ENCODE measurements at places on chromosomes 2 and 18.

DNA sequence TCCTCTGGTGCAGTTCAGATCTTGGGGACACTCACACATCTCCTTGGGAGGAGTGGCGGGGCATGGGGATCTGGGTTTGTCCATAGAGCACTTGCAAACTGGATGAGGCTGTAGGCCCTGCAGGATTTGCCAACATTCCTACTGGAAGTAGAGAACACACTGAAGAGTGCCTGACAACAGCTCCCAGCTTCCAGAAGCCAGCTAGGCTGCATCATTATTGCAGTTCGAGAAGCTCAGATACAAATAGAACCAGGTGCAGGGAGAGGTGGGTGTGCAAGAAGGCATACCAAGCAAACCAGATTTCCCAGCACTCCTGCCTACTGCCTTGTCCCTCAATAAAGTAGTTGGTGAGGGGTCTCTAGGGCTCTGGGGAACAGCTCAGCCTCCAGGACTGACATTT lies 52.5 kb downstream of the RHOB start:
- no peak for DNase-seq

- no peak for DNase-seq
These were observed 114.1 kb upstream of the PKDCC start for GRCh38 chr2:41933585-41934320.

DNA sequence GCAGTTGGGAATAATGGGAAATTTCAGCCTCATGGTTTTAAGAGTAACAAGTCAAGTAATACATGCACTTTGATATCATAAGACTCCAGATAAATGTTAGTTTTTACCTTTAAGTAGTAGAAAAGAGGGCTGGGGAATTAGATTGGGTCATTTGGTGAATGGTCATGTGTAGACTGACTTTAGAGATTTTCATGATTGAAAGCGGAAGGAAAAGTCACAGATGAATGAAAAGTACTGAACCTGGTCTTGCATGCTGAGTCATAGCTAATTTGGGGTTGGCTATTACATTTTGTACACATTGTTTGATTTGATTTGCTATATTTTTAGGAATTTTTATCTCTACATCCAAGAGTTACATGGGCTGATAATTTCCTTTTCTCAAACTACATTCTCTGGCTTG lies 539.4 kb upstream of the SPHKAP start:
- DNase-seq: no peak

GRCh38 chr18:63073481-63073880 lies 246.1 kb downstream of the BCL2 start:
- DNase-seq: no peak

DNA sequence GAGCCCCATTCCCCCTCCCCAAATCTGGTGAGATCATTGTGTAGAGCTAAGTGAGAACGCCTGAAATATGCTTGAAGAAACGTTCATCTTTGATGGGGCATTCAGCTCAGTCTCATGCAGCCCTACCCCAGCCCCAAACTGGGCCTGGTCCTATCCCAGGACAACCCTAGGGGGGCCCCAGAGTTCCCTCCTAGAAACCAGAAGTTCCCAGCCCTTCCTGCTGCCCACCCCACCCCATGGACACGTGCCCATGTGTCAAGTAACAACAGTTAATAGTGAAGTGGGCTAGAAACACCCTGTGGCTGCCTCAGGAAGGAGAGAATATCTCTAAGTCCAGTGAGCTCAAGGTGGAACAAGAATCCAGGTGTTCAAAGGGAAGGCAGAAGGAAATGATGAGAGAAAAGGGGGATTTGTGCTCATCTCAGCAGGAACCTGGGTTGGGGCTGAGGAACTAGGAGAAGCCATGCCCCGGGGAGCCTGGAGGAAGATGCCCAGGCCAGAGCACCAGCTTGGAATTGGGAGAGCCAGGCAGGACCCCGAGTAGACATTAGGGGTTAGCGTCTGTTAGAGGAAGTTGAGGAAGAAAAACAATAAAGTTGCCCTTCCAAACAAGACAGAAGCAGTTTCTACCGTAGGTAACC lies 20.1 kb upstream of the SLC20A1 start:
- no peak for DNase-seq

GRCh38 chr18:34491719-34492118 lies 218.4 kb upstream of the DTNA start:
- DNase-seq: no peak

GRCh38 chr18:79766308-79766707 lies 31.4 kb upstream of the KCNG2 start:
- no peak for DNase-seq

- no peak for DNase-seq
These were observed 36.0 kb downstream of the RBMS1 start for GRCh38 chr2:160457588-160457987.

- no peak for DNase-seq
These were observed 78.6 kb downstream of the FARSB start for GRCh38 chr2:222577341-222577740.

DNA sequence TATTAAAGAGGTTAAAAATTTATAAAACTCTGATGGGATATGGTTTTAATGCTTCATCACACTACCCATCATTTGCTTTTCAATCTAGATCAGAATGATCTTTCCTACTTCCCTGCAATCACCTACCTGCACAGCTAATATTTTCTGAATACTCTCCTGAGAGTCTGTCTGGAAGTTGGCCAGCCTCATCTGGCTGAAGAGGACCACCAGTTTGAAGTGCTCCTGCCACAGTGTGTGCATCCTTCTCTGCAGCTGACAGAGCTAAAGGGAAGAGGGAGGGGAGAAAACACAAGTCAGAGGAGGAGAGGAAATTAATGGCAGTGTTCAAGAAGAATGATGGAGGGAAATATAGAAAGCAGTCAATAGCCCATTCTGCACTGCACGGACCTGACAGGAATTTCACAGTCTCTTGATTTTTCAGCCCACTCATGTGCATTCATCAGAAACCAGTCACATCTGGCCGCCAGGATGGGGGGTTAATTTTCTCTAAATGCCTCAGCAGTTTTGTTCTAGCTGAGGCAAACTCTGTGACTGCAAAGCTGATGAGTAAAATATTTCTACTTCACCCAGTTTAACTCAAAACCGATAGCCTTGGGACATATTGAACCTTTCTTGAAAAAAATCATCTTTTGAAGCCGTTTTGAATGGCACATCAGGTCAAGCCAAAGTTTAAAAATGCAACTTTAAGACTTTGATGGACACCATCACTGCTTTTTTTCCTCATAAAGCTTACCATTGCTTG lies 201.8 kb upstream of the KLHL14 start:
- DNase-seq: no peak

DNA sequence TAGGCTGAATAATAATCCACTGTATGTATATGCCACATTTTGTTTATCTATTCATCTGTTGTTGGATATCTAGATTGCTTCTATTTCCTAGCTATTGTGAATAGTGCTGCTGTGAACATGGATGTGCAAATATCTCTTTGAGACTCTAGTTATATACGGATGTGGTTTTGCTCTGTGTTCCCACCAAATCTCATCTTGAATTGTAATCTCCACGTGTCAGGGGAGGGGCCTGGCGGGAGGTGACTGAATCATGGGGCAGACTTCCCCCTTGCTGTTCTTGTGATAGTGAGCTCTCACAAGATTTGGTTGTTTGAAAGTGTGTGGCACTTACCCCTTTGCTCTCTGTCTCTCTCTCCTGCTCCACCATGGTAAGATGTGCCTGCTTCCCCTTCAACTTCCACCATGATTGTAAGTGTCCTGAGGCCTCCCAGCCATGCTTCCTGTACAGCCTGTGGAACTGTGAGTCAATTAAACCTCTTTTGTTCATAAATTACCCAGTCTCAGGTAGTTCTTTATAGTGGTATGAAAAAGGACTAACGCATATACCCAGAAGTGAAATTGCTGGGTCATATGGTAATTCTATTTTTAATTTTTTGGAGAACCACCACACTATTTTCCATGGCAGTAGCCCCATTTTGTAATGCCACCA lies 86.1 kb upstream of the UPP2 start:
- no peak for DNase-seq

- DNase-seq: no peak
These were observed 465.4 kb upstream of the TNP1 start for GRCh38 chr2:217325251-217325650.

- no peak for DNase-seq
These were observed 48.3 kb upstream of the ITGA4 start for GRCh38 chr2:181408861-181409260.

DNA sequence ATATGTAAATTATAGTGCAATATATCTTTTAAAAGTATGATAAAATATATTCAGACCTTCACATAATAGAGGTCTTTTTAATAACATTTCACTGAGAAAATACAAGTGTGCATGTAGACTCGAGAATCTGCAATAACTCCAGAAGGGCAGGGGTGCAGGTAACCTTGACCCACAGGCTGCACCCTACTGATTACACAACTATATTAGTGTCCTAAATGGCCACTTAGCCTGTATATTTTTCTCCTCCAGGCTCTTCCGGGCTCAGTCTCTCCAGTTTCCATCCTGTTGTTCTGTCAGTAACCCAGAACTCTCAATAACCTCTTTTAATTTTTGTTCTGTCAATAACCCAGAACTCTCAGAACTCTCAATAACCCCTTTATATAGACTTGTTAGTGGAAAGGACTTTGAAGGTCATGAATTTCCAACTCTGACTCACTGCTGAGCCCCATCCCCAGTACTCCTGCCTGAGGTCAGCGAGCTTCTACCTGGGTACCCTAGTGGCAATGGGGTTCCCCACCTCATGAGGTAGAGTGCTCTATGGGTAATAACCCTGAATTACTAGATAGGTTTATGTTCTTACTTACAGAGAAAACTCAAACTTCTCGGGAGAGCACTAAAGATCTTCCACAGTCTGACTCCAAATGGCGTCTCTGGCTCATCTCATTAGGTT lies 8.4 kb upstream of the TTR start:
- no peak for DNase-seq
